ENCODE measurements at places on chromosomes 5 and 9.

GRCh38 chr9:111913159-111913558 lies 16.5 kb downstream of the UGCG start:
- DNase-seq = no peak

DNA sequence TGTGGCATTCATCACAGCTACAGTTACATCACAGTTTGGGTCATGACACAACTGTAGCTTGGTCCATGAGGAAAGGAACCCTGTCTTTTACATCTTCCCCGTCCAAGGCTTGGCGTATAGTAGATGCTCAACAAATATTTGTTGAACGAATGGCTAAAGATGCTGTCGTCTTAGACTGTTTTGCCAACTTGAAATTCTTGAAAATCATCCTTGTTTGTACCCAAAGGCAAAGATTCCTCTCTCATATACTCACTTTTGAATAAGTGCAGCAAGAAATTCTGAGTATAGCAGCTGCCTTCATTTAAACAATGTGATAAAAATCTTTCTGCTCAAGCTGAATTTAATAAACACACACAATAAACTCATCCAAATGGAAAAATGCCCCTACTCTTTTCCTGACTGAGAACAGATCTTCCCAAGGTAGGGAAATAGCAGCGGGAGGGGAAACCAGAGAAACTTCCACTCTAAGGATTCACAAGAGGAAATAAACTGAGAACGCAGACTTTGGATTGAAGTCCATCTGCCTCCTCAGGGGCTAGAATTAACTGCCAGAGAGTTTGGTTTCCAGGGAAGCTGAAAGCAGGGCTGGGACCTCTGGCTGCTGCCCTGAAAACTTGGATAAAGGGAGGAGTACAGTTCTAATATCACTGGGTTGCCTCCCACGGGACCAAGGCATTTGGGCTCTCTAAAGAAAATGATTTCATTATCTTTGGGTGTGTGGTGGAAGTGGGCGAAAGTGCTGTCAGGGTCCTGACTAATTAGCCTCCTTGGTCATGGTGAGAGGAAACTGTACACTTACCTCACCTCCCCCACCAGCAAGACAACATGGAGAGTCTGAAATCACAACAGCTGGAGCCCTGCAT lies 99.1 kb downstream of the DPYSL3 start:
- no peak for DNase-seq

- no peak for DNase-seq
Measured at GRCh38 chr9:20028849-20029231, 240.0 kb upstream of the SLC24A2 start.

DNA sequence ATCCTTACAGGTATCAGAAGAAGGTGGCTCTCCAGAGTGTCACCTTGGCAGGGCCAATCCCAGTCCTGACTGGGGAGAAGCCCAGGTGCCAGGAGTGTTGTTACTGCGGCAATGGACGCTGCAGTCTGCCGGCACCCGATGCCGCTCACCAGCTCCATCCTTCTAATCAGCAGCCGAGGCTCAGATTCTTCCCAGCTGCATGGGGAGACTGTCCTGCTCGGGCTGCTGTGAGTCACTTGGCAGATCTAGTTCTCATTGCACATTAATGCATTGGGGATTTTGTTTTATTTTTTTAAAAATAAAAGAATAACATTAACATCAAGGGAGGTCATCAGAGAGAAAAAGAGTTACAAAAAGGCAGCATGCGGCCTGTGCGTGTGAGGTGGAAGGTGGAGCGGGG lies 115.8 kb downstream of the MTX3 start:
- no peak for DNase-seq

DNA sequence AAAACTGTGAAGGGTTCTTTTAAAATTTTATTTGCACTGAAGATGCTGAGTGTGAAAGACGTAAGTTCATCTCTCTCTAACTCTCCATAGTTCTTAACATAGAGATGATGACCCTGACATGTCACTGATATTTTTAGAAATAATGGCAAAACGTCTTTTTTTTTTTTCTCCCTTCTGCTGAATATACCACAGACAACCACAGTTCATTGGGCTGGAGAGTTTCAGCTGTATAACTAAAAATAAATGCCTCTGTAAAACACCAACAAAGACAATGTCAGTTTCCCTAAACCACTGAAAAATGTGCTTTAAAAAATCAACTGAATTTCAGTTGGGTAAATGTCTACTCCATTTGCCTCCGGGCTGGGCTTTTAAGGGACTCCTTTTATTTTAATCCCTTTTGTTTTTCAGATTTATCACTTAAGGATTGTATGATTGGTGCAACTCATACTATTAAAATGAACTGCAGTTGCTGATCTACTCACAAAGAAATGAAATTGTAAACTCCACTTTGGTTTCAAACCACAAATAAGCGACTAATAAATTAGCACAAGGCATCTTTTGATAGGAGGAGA lies 830.9 kb upstream of the WWC1 start:
- DNase-seq = no peak

DNA sequence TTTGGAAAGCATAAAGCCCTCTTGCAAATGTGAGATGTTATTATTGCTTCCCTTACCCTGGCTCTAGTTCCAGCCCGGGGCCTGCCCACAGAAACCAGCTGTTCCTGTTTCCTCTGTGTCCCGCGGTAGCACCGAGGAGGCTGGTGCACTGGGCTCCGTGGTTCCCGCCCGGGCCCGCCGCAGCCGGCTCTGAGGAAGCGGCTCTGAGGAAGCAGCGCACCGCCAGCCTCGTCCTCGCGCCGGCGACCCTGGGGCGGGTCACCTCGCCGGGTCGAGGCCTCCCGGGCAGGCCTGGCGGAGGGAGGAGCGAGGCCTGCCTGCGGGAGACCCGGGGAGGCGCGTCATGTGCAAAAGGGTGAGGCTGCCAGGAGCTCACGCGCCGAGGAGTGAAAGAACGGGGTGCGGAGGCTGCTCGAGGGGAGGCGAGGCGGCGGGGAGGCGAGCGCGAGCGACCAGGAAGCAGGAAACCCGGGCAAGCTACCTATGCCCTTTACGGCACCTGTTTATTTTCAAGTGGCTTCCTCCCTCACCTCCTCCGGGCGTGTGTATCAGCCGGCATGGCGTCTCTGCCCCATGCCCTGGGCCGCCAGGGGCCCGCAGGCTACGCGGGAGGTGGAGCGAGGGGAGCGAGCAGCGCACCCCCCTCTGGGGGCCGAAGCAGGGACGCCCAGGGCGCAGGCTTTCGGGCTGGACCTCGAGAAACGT lies 61.3 kb upstream of the MEGF10 start:
- no peak for DNase-seq

- no peak for DNase-seq
Measured at GRCh38 chr9:37542895-37543294, 33.3 kb downstream of the FBXO10 start.

DNA sequence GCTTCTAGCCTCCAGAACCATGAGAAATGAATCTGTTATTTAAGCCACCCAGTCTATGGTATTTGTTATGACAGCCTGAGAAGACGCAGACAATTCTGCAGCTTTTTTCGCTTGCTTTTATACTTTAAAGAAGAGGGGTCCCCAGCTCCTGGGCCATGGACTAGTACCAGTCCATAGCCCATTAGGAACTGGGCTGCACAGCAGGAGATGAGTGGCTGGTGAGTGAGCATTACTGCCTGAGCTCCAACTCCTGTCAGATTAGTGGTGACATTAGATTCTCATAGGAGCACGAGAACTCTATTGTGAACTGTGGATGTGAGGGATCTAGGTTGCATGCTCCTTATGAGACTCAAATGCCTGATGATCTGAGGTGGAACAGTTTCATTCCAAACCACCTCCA lies 151.7 kb downstream of the PTTG1 start:
- no peak for DNase-seq

GRCh38 chr5:79241535-79241979 lies 5.6 kb downstream of the JMY start:
- no peak for DNase-seq

DNA sequence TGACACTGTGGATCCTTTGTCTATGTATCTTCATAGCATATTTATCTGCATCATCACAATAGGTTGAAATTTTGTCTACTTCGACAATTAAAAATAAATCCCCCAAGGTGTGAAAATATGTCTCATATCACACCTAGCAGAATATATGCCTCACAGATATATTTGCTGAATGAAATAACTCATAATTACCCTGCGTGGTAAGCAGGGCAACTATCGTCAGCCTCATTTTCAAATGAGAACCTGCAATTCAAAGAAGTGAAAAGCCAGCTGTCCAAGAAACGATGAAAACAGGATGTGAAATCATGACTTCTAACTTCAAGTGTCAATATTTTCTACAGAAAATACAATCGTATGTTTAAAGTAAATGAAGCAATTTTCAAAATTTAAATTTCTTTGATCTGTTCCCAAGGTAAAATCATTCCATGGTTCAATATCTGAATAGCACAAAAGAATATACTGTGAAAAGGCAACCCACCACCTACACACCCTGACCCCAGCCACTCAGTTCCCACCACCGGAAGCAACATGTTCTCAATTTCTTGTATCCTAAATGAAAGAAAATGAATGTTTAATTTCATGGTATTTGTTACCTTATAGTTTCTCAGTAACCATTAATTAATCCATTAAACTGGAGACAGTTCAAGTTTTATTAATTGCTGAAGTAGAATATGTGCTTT lies 57.1 kb downstream of the TBCA start:
- DNase-seq = no peak

DNA sequence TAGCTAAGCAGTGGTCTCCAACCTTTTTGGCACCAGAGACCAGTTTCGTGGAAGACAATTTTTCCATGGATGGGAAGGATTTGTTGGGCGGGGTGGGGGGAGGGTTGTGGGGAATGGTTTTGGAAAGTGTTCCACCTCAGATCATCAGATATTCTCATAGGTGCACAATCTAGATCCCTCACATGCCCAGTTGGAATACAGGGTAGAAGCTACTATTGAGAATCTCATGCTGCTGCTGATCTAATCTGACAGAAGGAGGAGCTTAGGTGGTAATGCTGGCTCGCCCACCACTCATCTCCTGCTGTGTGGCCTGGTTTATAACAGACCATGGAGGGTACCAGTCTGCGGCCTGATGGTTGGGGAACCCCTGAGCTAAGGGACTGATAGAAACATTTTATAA lies 662.7 kb upstream of the RGMB start:
- DNase-seq = no peak

DNA sequence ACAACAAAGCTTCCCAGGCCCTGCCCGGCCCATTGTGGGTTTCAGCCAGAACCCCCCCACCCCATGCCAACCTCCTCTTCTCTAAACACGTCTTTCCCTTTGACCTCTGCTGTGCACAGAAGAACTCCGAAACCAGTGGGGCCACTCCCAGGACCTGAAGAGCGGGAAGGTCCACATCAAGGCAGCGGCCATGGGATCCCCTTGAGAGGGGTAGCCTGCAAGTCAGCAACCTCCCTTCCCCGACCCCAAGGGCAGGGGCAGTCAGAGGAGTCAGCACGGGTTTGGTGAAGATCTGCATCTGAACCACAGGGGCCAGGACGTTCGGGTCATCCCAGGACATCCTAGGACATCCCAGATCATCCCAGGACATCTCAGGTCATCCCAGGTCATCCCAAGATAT lies 379.9 kb upstream of the IRX4 start:
- no peak for DNase-seq

- no peak for DNase-seq
Measured at GRCh38 chr5:136814619-136815378, 449.5 kb upstream of the TRPC7 start.

- DNase-seq = no peak
Measured at GRCh38 chr5:1961952-1962595, 79.3 kb upstream of the IRX4 start.

DNA sequence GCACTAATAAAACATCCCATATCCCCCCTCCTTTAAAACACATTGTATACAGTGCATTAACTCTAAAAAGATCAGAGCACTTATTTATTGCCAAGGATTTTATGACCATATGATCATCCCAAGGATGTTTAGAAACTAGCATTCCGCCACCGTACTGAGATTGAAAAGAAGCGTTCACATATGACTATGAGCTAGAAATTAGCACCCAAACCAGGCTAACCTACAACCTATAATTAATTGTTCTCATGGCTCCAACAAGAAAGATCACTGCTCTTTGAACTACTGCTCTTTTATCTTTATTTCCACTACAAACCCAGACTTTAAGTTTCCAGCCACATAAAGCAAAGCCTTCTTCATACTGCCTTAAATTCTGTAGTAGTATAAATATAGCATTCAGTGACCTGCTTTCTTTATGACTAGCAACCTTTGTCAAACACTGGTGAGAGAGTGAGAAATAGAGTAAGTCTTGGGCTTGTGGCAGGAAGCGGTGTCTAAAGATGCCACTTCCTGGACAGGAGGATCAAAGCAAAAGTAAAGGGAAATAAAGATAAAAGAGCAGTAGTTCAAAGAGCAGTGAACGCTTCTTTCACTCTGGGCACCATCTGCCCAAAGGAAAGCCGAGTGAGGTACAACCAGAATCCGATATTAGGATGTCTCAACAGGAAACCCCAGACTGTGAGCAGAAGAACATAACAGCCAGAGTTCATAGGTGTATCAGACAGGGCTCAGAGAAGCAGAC lies 151.1 kb upstream of the ERCC6L2 start:
- DNase-seq = no peak

DNA sequence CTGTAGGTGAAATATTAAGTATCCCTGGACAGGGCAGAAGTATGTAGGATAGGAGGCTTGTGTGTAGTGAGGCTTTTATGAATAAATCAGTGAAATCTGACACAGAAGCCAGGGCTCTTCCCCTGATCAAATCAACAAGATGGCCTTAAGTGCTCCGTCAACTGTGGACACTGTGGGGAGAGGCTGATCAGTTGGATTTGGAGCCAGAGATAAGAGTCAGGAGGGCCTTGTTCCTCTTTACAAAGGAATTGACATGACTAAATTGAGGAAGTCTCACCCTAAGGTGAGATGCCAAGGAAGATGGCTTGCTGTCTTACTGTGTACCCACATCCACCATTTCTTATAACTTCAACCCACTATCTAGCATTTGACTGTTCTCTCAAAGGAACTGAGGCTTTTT lies 91.6 kb upstream of the PRRC1 start:
- DNase-seq = no peak

DNA sequence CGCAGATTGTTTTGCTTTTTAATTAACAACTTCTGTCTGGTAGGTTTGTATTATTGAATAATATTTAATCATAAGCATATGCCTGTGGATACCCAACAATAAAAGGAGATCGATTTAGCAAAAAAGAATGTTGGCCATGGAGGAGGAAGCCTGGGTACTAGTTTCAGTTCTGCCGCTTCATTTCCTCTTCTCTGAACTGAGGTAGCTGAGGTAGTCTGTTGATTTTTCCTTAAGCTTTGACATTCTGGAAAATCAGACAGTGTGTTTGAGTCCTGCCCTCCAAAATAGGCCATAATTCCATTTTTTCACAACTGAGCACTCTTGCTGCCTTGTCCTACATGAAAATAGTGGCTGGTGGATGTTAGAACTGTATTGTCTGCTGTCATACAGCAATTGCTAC lies 6.0 kb upstream of the GPR21 start:
- DNase-seq = no peak

Measured in NCI-H460 (cell line).